ENCODE measurements at places on chromosomes 3 and 15. TPM values are rescaled to one million over a fixed set of nuclear protein-coding genes. Genes with fewer than 3 reads are reported as not detected.

The EBLN2 gene
- 7.9 TPM for polyA plus RNA-seq

The SENP8 gene
- polyA plus RNA-seq = 7.0 TPM

The PLD1 gene
- 9.6 TPM for polyA plus RNA-seq

The ANKUB1 gene
- polyA plus RNA-seq = 0.17 TPM

The NLGN1 gene
- 3.9 TPM for polyA plus RNA-seq

The CDHR4 gene
- not detected for polyA plus RNA-seq

DNA sequence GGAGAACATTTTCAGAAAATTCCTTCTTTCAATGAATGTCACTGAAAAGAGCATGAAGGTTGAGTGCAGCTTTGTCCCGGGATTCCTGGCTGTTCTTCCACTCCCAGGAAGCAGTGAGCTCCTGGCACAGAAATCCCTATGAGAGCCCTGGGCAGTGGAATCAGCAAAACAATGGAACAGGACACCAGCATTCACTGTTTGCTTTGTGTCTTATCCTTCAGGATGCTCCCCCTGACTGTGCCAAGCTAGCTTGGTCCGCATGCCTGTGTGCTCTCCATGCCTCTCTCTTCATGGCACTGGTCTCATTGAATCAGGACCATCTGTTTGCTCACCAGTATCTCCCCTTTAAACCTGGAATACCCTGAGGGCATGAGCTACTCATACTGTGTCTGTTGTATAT, 102.0 kb upstream of the GADL1 start:
- no peak for DNase-seq

DNA sequence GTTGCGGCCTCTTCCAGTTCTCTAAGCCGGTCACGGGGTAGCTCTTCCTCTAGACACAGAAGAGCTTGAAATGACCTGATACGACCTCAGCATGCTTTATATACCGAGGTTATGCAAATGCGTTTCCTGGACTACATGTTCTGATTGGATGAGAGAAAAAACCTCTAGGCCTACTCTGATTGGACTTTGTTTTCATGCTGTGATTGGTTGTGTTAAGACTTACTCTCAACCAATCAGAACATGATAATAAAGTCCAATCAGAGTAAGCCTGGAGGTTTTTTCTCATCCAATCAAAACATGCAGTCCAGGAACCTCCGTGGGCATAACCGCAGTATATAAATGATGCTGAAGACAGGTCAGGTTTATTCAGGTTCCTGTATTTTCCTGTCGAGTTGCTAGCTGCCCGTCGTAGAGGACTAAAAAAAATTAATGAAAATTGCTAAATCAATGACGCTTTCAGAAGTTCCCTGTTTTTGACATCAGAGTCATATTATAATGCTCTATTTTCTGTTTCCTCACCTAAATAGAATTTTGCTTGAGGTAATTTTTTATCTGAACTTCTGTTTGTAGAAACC, 177.4 kb downstream of the POTEB3 start:
- no peak for DNase-seq

GRCh38 chr3:160945336-160945735, 159.8 kb downstream of the B3GALNT1 start:
- no peak for DNase-seq

GRCh38 chr15:61558172-61559136, 329.4 kb upstream of the RORA start:
- DNase-seq = no peak

DNA sequence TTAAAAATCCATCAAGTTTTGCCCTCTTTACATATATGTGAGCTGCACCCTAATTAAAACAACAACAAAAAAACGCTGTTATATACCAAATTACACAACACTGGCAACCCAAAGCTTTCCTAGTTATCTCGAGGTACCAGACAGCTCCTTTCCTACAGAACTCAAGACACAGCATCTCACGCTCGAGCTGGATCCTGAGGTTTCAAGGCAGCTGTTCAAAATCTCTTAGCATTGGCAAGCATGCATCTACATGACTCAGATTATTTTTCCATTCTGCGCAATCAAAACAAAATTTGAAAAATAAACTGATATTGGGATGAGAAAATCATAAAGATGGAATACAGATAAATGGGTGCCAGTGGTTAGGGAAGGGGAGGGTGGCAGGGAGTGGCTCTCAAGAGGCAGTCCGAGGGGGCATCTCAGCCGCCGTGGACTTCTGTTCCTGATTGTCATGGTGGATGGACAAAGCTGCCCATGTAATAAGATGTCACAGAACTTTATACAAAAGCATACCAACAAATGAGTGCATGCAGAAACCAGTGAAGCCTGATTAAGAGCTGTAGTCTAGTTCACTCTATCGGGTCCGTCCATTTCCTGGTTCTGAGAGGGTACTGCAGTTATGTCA, 91.5 kb downstream of the ADAMTS17 start:
- DNase-seq = no peak

DNA sequence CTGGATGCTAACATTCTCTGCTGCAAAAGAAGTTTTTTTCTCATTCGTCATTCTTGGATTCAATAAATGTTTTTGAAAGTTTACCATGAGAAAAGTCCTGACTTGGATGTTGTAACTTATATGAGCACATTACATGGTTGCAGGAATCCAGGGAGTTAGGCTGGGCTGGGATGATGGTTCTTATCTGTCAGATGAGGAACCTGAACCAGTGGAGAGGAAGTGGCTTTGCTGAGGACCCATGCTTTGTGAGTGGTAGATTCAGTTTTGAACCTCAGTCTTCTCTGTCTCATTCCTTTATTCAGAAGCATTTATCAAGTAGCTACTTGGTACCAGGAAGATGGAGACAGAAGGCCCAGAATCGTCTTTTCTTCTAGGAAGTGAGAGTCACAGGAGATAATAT, 3.7 kb upstream of the GASK1A start:
- DNase-seq = no peak

DNA sequence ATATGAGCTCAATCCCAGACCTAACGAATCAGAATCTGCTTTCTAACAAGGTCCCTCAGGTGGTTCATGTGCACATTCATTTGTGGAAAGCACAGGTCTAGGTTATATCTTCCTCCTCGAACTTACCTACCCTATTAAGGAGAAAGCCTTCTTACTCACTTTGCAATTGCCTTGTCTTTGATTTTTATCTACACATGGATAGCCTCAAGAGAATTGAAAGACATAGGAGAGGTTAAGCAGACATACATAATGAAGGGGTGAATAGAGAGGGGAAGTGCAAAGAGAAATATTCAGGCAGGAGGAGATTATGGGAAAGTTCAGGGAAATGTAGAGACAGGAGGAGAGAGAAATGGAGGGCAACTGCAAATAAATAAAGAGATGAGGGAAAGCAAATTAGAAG, 422.9 kb upstream of the ADAMTS9 start:
- no peak for DNase-seq

DNA sequence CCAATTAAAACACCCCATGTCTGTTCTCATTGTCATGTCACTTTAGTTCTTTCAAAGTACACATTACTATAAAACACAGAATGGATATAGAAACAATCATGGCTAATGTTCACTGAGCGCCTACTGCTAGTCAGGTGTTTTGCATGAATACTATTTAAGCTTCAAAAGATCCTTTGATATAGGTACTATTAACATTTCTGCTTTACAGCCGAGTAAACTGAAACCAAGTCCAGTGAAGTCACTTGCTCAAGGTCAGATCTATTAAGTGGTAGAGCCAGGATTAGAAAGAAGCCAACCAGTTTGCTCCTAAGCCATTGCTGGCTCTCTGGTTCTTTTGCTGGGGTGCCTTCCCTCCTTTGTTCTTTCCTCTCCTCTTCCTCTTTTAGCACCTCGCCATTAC, 32.4 kb upstream of the NMNAT3 start:
- DNase-seq = no peak

All from left renal cortex interstitium (tissue), 4 donors.